ENCODE measurements at places on chromosomes 6 and 20. TPM values are rescaled to one million over a fixed set of nuclear protein-coding genes. Genes with fewer than 3 reads are reported as not detected.

- no peak for DNase-seq
These were observed 167.8 kb upstream of the ZNF337 start for GRCh38 chr20:25864326-25864962.

- DNase-seq, result peak; percentile 52
These were observed 99.5 kb upstream of the BHLHE23 start for GRCh38 chr20:63106108-63106764.

DNA sequence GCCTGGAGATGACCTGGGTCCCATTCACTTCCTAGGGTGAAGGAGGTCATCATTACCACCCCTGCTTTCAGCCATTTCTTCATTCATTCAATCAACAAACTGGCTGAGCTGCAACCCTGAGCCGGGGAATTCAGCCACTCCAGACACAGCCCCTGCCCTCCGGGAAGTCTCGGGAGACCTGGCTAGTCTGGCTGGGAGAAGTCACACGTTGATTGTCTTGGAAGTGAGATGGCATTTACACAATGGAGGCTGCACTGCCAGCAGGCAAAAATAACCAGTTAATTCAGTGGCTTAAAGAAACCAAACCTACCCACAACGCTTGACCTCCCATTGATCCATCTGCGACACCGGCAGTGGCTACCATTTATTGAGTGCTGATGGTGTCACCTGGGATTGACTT, 2.0 kb upstream of the PMEPA1 start:
- no peak for DNase-seq

GRCh38 chr6:144481527-144481926, 196.4 kb downstream of the UTRN start:
- DNase-seq, result no peak

DNA sequence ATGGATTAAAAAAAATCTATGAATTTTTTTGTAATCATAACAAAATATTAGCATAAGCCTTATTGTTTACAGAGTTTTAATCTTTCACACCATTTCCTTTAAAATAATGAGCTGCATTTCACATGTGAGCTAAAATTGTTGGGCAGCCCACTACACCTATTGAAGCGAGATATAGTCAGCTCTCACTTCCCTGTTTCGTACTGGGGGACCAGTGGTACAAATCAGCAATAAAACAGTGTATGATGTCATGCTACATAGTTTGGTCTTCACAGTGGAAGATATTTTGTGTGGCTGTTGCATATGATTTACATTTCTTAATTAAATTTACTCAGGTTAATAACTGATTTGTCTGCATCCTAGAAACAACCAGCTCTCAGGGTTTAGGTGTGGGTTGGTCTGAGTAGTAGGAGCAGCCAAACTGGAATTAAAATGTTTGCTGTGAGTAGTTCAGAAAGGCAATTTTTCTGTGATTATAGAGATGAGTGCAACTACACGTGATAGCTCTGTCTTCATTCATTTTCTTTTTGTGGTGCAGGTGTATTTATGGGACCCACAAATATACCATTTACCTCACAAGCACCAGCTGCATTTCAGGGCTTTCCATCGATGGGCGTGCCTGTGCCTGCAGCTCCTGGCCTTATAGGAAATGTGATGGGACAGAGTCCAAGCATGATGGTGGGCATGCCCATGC, 99.3 kb downstream of the B3GAT2 start:
- no peak for DNase-seq

GRCh38 chr20:20220134-20220533, 147.8 kb upstream of the INSM1 start:
- DNase-seq, result no peak

DNA sequence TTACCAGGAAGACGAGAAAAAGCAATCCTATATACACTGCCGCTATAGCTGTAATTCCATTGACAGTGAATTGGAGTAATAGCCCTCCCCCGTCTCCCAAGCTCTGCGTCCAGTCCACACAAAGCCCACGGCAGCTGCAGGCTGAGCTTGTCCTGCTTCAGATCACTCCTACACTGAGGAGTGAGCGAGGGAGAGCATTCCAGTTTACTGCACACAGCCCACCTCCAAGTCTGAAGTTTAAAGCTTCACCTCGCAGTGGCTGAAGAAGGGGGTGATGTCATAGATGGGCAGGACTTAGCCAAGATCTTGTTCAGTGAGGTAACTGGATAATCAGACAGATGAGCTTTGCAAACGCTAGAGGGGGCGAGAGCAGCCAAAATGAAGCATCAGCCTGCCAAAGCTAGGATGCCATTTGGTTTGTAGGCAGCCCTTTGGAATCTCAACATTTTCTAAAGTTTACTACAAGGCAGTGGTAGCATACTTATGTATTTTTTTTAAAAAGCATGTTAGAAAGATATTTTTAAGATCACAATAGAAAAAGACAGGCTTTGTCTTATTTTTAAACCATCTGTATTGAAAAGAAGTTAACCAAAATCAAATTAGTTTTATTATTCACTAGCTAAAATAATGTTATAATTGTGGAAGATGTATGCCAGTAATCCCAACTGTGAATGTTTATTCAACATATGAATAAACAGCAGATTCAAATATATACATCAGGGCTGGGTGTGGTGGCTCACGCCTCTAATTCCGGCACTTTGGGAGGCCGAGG, at the start of gene FLRT3:
TSS of gene FLRT3 (minus strand) at position 213 of the 772 bp plus-strand sequence. CDS start 10,106 bp downstream, outside the sequence.
- DNase-seq, result peak; percentile 54

- DNase-seq, result no peak
These were observed 5.4 kb downstream of the IFNGR1 start for GRCh38 chr6:137213813-137214212.

DNA sequence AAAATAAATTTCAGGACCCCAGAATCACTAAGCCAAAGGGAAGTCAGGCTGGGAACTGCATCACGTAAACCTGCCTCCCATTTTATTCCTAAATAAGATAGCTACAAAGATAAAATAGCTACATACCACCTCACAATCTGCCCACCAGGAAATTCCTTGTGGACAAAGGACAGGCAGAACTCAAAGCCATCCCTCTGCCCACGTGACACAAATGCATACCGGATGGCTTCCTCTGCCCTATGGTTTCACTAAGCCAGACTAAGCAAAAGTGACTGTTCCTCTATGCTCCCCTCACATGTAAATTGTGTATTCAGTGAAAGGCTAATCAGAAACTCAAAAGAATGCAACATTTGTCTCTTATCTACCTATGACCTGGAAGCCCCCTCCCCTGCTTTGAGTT, 15.0 kb downstream of the MBOAT1 start:
- DNase-seq, result no peak

DNA sequence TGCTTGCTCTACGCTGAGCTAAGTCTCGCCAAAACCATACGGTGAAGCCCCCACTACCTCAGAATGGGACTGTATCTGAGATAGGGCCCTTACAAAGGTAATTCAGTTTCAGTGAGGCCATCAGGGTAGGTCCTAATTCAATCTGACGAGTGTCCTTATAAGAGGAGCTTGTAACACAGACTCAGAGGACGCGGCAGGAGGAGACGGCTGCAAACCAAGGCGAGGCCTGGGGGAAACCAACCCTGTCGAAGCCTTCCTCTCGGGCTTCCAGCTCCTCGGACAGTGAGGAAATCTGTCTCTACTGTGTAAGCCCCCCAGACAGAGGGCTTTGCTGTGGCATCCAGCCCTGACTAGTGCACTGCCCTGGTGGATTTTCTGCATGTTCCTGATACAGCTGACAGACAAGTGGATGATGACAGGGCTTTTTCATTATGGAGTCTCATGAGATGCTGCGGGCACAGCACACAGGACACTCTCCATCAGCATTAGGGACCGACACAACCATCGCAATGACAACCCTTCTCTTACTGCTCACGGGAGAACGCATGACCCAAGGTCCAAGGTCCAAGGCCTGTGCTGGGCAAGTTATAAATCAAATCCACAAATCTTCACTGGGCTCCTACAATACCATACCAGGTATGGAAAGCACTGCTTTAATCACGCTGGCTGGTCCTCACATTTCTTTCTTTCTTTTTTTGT, 48.2 kb downstream of the SSR1 start:
- DNase-seq, result peak; percentile 2

DNA sequence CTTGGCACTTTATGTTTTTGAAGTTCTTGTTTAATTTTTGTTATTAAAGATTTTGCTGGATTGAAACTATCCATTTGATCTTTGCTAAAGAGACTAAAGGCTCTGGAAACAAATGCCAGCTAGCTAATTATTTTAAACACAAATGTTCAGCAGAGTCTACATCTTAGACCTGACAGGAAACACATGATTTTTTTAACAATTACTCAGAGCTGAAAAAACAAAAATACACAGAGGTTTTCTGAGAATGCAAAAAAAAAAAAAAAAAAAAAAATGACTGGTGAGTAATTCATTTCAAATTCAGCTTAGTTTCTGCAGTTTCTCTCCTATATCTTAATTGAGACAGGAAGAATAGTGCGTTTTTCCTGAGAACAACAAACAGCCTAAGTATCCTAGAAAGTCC, 448.0 kb downstream of the TENT5A start:
- DNase-seq, result no peak

GRCh38 chr6:139395891-139396301, 21.4 kb upstream of the CITED2 start:
- DNase-seq, result no peak

DNA sequence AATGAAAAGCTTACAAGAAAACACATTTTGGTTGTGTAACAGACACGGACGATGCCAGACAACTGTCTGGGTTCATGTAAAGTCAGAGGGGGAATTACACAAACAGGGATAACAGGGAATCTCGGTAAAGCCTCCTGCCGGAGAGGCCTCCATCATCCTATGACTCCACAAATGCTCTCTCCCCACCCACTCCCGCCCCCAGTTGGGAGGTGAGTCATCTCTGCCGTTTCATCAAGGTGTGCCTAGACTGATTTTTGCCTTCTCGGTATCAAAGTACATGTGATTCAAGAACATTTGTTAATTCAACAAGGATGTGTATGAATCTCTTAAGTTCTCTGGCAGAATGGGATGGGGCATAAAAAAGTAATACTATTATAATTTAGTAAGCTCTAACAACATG, 304.9 kb upstream of the PRDM1 start:
- no peak for DNase-seq

GRCh38 chr6:42935322-42935721, 6.0 kb downstream of the CNPY3 start:
- no peak for DNase-seq

- no peak for DNase-seq
These were observed 99.0 kb downstream of the QRSL1 start for GRCh38 chr6:106728296-106728870.

DNA sequence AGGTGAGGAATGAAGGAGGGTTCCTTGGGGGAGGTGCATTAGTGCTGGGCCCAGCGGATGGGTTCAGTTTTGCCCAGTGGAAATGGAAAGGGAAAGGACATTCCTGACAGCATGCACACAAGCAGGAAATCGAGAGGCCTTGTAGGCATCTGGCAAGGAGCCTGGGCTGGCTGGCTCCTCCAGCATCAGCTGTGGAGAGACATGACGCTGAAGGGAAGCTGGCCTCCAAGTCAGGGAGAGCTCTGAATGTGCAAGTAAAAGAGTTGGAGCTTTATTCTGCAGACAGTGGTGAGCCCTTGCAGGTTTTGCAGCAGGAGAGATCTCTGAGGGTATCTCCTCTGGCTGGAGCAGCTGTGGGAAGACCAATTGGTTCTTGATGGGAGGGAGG, 154.3 kb downstream of the MRPL14 start:
- DNase-seq, result peak; percentile 84

GRCh38 chr6:44954281-44954680, 373.8 kb upstream of the RUNX2 start:
- no peak for DNase-seq

DNA sequence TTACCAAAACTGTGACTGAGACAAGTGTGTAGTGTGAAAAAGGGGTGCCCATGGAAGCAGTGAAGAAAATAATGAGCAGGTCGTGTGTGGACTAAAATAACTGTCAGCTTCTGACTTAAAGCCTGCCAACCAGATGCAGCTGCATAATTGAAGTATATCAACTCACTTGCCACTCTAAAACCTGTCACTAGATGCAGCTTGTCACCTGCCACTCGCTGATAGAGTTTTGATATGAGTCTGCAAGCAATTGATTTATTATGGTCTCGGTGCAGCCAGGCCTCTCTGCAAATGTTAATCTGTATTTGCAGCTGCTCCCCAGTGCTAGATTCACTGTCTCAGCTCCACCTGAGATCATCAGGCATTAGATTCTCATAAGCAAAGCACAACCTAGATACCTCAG, 1090.0 kb upstream of the EYS start:
- no peak for DNase-seq

- no peak for DNase-seq
These were observed 4.9 kb downstream of the TBXT start for GRCh38 chr6:166162599-166163342.

DNA sequence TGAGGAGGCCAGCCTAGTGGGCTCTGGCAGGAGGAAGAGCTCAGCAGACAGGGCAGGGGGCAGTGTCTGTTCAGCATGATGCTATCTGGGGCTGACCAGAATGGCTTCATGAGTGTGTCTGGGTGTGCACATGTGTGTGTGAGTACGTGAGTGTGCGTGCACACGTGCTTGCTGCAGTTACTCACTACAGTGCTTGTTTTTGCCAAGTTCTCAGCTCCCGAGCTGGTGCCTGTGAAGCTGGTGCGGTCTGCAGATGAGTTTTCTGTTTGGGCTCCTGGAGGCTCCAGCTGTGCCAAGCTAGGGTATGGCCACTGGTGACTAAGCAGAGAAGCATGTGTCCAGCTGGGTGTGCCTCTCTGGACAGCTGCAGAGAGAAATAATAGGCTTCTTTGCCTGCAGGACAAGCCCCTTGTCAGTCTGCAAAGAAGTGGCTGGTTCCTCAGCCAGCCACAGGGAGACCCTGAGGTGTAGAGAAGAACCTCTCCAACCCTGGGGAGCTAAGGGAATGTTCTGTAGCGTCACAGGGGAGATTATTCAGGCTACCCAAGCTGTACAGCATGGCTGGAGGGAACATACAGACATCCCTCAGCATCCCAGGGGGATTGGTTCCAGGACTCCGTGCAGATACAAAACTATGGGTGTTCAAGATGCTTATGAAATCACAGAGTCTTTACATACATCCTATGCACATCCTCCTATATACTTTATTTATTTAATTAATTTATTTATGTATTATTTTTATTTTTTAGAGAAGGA, 40.2 kb upstream of the FAM50B start:
- no peak for DNase-seq

- no peak for DNase-seq
These were observed 218.6 kb upstream of the PMEPA1 start for GRCh38 chr20:57928181-57928967.

DNA sequence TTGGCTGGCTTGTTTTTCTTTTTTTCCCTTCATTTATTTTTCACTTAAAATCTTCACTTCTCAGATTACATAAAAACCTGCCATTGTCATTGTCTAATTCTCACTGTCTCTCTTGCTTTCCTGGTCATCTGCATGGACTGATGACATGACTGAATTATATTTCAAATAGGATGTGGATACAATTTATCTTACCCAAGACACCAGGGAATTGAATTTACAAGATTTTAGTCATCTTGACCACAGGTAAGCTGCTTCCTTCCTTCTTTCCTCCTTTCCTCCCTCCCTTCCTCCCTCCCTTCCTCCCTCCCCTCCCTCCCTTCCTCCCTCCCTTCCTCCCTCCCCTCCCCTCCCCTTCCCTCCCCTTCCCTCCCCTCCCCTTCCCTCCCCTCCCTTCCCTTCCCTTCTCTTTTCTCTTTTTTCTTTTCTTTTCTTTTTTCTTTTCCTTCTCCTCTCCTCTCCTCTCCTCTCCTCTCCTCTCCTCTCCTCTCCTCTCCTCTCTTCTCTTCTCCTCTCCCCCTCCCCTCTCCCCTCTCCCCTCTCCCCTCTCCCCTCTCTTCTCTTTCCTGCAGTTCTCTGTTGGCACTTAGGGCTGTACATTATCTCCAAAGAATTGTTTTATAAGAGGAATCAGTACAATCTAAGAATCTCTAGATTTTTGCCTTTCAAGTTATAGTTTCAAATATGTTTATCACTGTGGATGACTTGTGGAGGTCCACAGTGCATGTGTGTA, 171.5 kb downstream of the CARMIL1 start:
- no peak for DNase-seq

GRCh38 chr6:50816115-50816675, 2.5 kb upstream of the TFAP2B start:
- DNase-seq, result peak; percentile 42

Gene C2
- 1.7 TPM for polyA plus RNA-seq

Gene IRAK1BP1
- polyA plus RNA-seq, result 1.1 TPM

All from heart right ventricle (tissue), 16 donors.